ENCODE measurements at places on chromosomes 16 and 17.

GRCh38 chr17:45029758-45030423 is 21.5 kb downstream of the DCAKD start:
- DNase-seq, result no peak

DNA sequence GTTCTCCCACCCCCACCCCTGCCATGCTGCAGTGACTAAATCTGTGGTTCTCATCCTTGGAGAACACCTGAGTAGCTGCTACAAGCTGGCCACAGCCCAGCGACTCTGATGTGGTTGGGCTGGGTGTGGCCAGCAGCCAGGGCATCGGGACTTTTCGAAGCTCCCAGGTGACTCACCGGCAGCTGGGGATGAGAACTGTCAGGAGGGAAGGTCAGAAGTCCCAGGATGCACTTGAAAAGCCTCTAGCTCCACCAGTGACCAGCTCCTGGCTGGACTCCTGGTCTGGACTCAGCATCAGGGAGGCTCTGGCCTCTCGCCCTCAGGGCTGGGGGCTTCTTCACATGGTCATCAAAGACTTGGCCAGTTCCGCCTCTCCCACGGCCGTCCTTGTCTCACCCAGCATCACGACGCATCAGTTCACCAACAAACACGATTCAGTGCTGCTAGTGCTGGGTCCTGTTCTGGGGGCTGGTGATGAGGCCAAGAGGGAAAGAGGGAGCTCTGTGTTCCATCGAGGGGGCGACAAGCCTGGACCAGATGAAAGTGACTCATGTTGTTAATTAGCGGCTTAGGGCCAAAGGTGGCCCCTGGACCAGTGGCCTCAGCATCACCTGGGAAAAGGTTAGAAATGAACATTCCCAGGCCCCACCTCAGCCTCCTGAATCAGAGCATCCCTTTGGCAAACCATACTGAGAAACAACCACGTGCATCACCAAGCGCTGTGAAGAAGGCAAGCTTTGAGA is 3.9 kb upstream of the C17orf99 start:
- no peak for DNase-seq

- DNase-seq, result no peak
Observed at GRCh38 chr16:8388684-8389083, 201.6 kb downstream of the TMEM114 start.

DNA sequence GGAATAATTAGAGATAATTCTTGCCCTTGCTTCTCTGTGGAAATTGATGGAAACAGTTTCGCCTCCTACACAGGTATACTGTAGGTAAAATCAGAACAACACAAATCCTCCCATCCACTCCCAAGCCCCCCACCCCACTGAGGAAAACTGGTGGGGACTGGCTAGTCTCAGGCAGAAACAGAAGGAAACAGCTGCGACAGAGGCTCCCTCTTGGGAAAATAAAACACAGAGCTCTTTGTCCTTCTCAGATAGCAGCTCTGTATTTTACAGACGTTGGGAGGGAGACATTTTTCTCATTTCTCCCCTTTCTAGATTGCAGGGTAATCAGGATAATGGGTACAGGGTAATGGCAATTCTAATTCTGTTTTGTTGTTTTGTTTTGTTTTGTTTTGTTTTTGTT is 1.1 kb downstream of the SLFN13 start:
- DNase-seq, result peak; percentile 24

GRCh38 chr17:11330826-11331225 is 89.8 kb downstream of the SHISA6 start:
- peak; percentile 23 for DNase-seq

GRCh38 chr17:18261146-18261515 is 669 bp downstream of the MIEF2 start:
- peak; percentile 86 for DNase-seq

DNA sequence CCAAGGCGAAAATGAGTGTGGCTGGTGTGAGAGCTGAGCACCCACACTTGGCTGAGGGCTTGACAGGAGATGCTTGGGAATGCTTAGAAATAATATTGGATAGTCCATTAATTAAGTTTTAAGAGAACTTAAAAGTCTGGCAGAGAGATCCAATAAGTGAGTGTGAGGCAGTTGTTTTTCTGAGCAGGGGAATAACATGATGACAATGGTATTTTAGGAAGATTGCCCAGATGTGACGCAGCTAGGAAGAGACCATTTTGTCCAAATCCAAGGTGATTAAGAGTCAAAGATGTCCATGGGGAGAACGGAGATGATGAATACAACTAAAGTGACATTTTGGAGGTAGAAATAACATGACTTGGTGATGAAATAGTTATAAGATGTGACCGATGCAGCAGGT is 102.8 kb upstream of the AXIN2 start:
- DNase-seq, result no peak

- DNase-seq, result no peak
Observed at GRCh38 chr16:35185366-35186044, 1726.1 kb downstream of the TP53TG3F start.

DNA sequence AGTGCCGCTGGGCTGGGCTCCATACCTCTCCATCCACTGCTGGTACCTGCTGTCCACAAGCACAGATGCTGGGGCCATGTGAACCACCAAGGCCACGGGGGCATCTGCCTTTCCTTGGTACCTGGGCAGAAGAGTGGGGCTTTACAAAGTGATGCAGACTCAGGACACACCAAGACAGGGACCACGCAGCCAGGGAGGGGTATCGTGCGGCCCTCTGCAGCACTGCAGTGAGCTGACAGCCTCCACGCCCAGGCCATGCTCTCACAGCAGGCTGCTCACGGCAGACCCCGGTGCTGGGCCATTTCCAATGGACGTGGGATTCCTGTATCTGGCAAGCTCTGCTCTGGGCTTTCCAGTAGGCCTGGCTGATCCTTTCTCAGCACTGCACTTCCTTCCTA is 14.4 kb downstream of the ELAC2 start:
- DNase-seq, result no peak

DNA sequence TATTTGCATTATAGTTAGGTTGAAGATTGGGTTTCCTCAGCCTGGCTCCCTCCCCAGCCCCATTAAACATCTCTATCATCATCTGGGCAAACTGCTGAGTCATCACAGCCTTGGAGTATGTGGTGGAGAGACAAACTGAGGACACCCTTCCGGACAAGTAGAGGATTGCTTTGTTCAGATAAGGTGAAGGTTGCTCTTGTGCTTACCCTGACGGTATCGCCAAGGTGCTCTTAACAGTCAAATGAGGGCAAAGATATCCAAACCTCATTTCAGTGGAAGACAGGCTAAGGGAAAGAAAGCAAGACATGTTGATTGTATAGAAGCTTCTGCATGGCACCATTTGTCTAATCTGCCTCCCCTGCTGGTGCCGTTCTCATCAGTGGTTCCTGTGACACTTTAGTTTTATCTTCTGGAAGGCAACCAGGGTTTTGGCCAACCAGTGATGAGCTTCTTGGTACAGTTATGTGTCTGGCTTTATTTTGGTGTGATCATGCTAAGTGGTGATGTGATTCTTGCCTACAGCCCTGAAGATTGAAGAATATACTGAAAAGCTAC is 56.9 kb upstream of the LGALS9 start:
- no peak for DNase-seq

DNA sequence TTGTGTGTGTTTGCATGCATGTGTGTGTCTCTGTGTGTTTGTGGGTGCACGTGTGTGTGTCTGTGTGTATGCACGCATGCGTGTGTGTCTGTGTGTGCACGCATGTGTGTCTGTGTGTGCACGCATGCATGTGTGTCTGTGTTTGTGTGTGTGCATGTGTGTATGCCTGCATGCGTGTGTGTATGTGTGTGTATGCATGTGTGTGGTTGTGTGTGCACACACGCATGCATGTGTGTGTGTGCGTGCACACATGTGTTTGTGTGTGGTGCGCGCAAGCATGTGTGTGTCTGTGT is 239.9 kb upstream of the TNRC6C start:
- no peak for DNase-seq

DNA sequence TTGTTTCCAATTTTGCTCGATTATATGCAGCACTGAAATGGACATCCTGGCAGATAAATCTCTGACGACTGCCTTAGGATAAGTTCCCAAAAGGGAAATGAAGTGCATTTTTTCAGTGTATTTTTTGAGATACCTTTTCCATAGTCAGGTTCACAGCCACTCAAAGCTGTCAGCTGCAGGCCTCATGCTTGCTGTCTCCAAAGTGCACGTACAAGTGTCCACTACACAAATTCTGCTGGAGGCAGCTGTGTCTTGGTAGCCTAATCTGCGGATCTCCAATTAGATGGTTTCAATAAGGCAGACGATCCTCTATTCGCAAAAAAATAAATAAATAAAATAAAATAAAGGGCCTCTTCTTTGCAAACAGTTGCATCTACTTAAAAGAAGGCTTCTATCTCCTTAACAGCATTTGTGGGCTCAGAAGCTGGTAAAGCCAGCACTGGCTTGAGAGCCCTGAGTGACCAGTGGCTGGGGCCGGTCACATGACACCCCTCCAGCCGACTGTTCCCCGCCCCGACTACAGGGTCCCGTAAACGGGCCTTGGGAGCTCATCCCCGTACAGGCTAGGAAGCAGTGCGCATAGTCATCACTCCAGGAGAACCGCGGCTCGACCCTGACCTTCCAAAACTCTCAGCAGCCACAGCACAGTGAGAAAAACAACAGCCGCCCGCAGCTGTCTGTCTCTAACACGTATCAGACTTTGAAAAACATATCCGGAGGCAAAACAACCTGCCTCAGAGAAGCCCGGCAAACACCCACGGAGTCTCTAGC is 18.8 kb downstream of the RPH3AL start:
- DNase-seq, result peak; percentile 82

GRCh38 chr16:23293016-23293415 is 9.1 kb upstream of the SCNN1B start:
- no peak for DNase-seq

DNA sequence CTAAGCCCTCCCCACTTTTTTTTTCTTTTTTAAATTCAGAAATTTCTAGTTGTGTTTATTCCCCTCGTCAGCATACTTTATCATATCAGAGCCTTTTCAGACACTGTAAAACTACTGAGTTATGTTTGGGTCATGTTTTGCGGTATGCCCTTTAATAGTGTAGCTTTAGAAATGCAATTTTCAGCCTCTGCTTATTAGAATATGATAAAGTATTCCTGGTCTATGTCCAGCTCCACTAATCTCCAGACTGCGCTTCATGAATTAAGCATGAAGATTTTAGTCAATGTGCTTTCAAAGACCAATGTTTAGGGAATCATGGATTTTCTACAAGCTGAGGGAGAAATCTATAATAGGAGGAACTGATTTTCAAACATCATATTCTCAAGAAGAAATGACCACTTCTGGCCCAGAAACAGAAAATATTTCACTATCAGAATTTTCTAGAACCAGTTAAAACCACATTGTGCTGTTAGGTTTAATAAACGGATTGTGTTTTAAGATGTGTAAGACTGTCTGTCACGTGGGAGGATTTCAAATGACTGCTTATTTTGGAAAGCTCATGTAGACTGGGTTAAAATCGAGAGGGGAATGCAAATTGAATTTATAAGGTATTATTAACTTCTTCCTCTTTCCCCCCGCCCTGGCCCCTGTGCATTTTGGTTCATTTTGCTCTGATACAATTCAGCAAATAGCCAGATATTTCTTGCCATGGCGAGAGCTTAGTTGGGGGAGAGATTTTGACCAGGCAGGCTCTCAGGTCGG is 498.5 kb downstream of the WWOX start:
- DNase-seq, result no peak

GRCh38 chr16:31143694-31144148 is 6.1 kb downstream of the PRSS36 start:
- DNase-seq, result no peak

DNA sequence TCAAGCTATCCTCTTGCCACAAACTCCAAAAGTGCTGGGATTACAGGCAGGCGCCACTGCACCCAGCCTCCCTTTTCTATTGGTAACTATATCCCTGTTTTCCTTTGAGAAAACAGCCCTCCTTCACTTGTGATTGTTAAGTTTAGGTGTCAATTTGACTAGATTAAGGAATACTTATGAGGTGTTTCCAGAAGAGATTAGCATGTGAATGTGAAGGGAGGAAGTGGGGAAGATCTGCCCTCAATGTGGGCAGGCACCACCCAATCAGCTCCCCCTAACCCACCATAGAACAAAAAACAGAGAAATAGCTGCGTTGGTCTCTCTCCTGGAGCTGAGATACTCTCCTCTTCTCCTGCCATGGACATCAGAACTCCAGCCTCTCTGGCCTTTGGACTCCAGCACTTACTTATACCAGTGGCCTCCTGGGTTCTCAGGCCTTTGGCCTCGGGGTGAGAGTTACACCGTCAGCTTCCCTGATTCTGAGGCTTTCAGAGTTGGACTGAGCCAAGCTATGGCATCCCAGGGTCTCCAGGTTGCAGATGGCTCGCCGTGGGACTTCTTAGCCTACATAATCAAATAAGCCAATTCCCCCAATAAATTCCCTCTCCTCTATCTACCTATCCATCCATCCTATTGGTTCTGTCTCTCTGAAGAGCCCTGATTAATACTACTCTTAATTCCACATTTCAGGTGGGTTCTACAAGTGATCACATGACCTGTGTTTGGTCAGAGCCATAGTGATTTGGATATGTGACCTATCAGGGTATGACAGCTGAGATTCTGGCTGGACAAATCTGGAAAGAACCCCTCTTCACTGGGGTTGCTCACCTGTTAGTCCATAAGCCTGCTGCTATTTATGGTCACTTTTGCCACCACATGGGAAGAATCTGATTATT is 12.0 kb upstream of the STAT3 start:
- no peak for DNase-seq

DNA sequence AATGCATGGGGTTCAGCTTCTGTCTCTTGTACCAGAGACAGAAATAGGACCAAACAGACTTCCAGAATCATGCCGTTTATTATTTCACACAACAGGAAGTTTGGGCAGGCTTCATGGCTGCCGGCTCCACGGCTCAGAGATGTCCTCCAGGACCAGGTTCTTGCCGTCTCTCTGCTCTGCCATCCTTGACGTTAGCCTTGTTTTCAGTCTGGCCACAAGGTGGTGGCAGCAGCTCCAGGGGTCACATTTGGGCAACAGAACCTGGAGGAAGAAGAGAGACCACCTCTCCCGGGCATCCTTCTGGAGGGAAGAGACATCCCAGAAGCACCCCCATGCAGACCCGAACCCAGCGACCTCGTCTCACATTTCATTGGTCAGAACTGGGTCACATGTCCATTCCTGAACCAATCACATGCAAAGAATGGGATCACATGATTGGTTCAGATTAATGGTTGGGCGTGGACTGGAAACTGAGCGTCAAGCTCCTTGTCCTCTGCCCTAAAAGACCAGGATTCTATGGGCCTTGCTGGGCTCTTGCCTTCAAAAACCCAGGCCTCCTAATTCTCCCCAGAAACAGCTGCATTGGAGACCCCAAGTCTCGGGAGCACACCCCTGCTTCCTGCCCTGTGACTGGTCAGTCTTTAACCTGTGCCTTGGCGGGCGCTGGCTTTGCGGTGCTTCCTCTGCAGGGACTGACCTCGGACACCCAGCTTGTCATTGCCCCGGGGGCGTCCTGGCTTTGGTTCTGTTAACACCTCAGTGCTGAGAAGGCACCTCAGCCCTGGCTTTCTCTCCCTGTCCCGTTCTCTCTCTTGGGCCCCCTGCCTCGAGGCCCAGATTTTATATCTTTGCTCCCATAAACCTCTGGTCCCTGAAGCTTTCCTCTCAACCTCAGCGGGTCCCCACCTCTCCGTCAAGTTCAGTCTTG is 63.3 kb downstream of the IRF8 start:
- DNase-seq, result no peak
